ENCODE measurements at places on chromosomes 5 and 9.

- no peak for DNase-seq
These were observed 36.6 kb upstream of the KCNMB1 start for GRCh38 chr5:170425731-170426130.

GRCh38 chr5:147360816-147361215 lies 126.0 kb downstream of the STK32A start:
- no peak for DNase-seq

GRCh38 chr9:120351106-120351505 lies 228.9 kb downstream of the CDK5RAP2 start:
- DNase-seq = no peak

DNA sequence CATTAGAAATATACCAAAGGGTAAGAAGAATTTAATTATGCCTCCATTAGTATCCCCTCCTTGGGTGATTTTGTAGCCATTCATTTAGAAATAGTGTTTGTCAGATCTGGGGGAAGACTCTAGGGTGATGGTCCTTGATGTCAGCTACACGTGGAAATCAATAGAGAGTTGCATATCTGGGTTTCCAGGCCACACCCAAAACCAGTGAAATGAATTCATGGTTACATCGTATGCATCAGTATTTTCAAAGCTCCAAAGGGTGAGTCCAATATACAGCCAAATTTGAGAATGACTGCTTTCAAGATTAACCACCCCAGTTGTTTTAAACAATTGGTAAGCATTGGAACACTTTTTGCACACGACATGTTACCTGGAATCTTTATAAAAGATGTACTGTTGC lies 173.4 kb upstream of the SGCD start:
- no peak for DNase-seq

DNA sequence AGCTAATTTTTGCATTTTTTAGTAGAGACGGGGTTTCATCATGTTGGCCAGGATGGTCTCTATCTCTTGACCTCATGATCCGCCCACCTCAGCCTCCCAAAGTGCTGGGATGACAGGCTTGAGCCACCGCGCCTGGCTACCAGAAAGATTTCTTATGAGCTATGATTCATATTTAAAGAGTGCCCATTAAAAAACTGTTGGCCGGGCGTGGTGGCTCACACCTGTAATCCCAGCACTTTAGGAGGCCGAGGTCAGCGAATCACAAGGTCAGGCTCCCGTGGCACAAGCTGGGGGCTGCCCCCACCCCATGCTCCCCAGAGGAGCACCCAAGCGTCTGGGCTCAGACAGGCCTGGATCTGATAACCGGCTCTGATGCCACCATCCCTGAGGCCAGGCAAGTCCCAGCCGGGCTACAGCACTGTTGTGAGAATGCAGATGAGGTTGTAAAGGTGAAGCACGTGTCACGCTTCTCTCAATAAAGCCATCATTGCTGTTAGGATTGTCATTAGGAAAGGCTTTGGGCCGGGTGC lies 13.9 kb downstream of the QRFP start:
- no peak for DNase-seq
